ENCODE measurements at places on chromosomes 11 and 22.

GRCh38 chr11:27205779-27206570, 157.0 kb downstream of the CCDC34 start:
- DNase-seq = no peak

- DNase-seq = no peak
These were observed 4.4 kb downstream of the GAS2 start for GRCh38 chr11:22670830-22671229.

DNA sequence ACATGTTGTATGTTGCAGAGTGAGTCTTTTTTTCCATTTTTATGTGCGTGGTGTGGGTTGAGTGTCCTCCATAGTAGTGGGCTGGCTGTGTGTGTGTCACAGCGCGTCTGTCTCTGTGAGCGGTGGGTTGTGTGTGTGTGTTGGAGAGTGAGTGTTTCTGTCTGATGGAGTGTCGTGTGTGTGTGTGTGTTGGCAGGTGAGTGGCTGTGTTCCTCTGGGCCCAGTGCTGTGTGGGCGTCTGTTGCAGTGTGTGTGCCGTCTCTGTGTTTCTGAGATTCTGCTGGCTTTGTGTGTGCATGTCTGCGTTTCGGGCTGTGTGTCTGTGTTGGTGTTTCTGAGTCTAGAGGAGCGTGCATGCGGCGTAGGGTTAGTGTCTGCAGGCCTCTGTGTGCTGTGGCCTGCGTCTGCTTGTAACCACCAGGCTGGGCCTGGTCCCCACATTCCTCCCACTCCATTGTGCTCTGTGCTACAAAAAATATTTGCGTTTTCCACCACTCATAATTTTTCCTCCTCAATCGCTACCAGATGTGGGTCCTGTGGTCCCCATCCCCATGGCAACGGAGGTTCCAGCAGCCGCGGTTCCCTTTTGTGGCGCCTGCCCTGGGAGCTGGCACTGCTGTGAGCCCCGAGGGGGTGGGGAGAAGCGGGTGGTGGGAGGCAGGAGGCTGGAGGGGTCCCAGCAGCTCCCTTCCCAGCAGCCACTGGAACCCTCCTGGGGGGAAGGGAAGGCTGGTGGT, 15.2 kb downstream of the SCARF2 start:
- no peak for DNase-seq

GRCh38 chr22:25210793-25211192, 8.6 kb upstream of the CRYBB2 start:
- DNase-seq = no peak

- DNase-seq = no peak
These were observed 42.4 kb downstream of the OSBP start for GRCh38 chr11:59573216-59573615.

GRCh38 chr11:106695506-106695905, 322.8 kb downstream of the GUCY1A2 start:
- no peak for DNase-seq
